ENCODE measurements at places on chromosomes 4 and X.

DNA sequence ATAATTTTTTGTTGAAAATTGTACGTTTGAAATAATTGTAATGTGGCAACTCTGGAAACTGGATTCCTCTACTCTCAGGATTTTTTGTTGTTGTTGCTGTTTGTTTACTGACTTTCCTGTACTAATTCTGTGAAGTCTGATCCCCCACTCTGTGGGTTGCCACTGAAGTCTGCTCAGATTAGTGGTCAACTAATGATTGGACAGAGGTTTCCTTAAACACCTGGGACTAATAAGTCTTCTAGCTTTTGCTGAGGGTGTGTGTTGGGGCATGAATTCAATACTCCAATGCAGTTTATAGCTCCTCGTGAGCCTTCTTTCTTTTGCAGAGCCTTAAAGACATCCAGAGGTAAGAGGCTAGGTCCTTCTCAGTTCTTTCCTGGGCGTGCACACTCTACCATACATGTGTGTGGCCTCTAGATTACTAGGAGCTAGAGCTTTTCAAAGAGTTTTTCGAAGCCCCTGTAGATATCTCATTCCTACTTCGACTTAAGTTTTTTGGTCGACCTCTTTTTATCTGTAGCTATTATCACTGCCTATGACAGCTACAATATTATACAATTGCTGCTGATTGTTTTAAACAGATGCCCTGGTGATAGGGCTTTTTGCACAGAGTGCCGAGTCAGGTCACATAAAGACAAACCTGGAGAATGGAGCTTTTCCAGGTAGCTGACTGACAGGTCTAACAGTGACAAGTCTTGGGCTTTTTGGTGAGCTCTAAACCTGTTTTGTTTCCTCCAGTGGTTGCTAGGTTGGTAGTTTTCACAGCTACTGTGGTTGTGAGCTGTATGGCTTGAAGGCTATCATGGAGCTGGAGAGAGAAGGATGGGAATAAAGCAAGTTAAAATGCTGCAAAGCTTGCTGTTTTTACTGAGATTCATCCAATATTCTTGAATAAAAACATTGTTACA lies 34.0 kb downstream of the BMP2K start:
- DNase-seq: no peak

DNA sequence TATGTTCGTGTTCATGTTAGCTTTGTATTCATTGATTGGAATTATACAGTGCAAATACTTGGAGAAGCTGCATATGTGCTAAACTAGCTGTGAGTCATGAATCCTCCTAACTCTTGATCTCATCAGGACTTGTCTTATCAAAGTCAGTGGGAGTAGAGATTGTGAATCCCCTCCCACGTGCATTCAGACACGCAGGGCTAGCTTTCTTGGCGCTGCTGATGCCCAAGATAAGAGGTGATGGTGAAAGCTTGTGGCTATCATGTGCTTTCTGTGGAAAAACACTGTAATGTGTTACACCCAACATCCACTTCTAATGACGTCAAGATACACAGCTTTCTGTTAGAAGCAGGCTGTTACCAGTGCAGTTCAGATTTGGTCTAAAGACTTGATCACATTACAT lies 348.7 kb upstream of the HAND2 start:
- no peak for DNase-seq

DNA sequence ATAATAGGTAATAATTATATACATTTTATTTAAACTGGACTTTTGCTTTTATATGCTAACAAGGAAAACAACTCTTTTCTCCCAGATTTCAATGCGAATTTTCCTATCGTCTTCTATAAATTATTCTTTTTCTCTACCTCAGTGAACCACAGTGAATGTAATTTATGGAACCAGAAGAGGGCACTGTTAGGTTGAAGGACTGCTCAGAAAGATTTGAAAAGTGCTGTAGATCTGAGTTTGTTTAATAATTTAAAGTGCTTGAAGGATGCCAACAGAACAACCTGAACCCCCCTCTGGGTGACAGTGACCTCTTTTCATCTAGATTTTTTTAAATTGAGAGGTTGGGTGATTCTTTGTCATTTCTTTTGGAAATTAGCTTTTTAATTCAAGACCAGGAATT lies 54.9 kb downstream of the PHOX2B start:
- no peak for DNase-seq

GRCh38 chr4:89221167-89221867 lies 86.3 kb downstream of the GPRIN3 start:
- DNase-seq: no peak

DNA sequence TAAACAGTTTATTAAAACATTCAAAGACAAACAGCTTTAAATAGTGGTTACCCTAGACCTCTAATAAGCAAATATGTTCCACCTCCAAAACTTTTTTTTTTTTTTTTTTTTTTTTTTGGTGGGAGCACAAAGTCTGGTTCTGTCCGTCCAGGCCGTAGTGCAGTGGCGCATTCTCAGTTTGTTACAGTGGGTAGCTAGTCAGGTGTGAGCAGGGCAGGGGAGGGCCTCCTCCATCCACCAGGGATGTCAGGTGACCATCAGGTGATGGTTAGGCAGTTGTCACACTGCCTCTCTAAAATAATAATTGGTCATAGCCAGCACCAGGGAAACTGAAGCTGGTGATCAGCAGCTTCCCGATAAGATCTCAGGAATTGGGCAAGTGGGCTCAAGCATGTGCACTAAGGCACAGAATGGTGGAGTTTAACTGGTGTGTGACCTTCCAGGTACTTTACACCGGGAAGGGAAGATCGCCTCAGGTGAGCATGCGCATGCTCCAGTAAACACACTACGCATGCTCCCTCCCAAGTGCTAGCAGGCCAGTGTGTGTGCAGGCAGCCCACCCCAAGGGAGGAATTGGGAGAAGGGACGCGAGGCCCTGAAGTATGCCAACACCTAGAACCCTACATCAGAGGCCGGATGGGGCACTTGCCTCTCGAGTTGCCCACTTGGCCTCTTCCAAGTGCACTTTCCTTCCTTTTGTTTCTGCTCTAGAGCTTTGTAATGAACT lies 27.2 kb downstream of the TNIP2 start:
- DNase-seq: no peak

DNA sequence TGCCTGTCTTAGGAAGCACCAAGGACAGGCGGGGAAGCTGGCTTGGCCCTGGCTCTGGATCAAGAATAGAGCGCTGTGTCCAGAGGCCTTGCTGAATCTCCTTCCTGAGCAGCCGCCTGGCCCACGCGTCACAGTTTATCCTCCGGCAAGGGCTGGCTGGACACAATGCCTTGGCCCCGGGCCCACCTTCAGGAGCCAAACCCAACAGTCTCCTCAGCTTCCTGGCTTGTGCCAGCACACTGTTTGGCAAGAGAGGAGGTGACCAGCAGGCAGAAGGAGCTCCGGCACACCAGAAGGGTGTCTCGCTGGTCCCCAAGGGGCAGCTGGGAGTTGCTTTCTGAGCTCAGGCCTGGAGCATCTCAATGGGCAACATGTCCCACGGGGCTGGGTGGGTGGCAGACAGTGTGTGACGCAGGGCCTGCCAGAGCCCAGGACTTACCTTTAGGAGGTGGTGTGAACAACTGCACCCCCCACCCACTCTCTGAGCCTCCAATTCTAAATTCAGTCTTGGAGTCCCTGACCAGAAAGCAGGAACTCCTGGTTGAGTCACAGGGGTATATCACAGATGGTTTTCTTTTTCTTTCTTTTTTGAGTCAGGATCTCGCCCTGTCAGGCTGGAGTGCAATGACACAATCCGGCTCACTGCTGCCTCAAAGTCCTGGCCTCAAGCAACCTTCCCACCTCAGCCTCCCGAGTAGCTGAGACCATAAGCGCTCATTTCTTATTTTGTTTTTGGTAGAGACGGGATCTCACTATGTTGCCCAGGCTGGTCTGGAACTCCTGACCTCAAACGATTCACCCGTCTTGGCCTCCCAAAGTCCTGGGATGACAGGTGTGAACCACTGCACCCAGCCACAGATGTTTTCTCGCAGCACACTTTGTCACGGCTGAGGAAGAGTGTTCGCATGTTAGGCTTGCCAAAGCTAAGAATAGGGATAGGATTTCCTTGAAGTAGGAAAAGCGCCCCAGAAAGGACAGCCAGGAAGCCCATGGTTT lies 361.2 kb downstream of the BCOR start:
- no peak for DNase-seq

DNA sequence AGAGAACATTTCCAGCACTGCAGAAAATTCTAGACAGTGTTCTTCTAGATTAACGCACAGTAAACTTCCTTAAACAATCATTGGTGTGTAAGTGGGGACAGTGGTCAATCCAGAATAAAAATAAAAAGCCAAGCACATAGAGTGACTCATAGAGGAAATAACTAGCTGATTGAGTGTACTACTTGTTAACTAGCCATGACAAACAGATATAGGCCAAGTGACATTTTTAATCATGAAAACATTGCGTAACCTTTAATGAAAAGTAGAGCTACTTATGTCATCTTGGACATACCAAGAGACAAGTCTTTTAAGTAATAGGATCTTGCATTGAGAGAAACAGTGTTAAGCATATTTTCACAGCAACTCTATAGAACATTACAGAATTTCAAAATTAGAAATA lies 233.9 kb upstream of the MAB21L2 start:
- no peak for DNase-seq

All from activated gamma-delta T cell treated with Interleukin-2 at 50 U/mL for 16 hours (primary cell).